Psoas muscle (tissue), 8 donors: ENCODE measurements at places on chromosomes 3 and 15. TPM values are rescaled to one million over a fixed set of nuclear protein-coding genes. Genes with fewer than 3 reads are reported as not detected.
A peak's percentile ranks its signal among the peaks of the same experiment; 100 is the strongest.

GRCh38 chr3:126261037-126261436, 80.7 kb upstream of the ALDH1L1 start:
- DNase-seq = peak; percentile 72

DNA sequence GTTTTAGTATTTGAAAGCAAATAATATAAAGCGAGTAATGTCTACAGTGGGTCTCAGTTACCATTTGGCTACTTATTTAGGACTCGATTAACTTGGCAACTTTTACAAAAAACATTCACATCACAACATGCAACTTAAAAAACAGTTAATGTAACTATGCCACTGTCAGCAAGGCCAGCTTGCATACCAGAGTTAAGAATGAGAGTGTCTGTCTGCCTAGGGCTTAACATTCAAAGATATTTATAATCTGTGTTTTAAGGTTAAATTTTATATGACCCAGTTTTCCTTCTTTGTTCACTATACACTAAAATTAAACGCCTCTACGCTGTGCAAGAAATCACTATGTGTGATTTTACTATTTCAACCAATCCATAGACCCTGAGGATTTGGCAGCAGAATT, 5.2 kb upstream of the CDAN1 start:
- no peak for DNase-seq

DNA sequence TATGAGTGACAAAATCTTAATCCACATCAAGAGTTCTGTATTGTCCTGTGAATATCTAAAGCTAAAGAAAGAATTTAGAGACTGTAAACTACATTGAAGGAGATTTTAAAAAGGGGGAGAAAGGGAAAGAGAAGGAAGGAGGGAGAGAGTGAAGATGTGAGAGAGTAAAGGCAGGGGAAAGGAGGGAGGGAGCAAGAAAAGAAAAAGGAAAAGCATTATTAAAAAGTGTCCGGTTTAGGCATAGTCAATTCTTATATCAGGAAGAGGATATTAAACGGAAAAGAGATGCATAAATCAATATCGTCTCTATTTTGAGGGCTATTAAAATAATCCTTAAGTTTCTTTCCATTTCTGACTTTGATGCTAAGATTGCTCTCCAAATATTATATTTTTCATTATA, 332.1 kb downstream of the ROBO2 start:
- no peak for DNase-seq

- no peak for DNase-seq
Observed at GRCh38 chr3:108292450-108292849, 3.9 kb upstream of the HHLA2 start.

DNA sequence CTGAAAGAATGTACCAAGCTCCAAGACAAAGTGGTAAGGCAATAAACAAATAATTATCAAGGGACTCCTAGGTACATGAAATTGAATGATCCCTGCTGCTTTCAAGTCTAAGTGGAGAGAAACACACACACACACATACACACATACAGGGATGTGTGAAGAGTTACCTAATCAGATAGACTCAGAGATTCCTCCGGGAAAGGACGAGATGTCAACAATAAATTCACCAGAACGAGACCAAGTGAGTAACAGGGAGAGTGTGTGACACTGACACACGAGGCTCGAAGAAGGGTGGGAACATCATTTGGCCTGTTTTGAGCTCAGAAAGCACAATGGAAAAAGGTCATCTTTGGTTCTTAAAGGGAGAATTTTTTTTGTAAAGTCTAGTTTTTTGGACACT, 13.4 kb downstream of the LRIG1 start:
- DNase-seq = no peak

GRCh38 chr3:140832883-140833282, 108.8 kb upstream of the SLC25A36 start:
- no peak for DNase-seq

- DNase-seq = no peak
Observed at GRCh38 chr15:30958219-30958618, 33.2 kb downstream of the MTMR10 start.

- no peak for DNase-seq
Observed at GRCh38 chr3:59786374-59786773, 736.5 kb upstream of the CFAP20DC start.

DNA sequence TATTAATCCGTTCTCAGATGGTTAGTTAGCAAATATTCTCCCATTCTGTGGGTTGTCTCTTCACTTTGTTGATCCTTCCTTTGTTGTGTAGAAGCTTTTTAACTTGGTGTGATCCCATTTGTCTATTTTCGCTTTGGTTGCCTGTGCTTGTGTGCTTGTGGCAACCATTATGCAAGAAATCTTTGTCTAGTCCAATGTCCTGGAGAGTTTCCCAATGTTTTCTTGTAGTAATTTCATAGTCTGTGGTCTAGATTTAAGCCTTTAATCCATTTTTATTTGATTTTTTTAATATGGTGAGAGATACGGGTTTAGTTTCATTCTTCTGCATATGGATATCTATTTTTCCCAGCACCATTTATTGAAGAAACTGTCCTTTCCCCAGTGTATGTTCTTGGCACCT, 59.8 kb downstream of the RASA2 start:
- no peak for DNase-seq

GRCh38 chr3:7423995-7424394, 563.1 kb downstream of the GRM7 start:
- DNase-seq = no peak

- no peak for DNase-seq
Observed at GRCh38 chr3:149314807-149315578, 18.4 kb downstream of the TM4SF18 start.

- no peak for DNase-seq
Observed at GRCh38 chr3:11566916-11567315, 76.8 kb downstream of the VGLL4 start.

- DNase-seq = no peak
Observed at GRCh38 chr3:141934354-141934753, 57.9 kb downstream of the ATP1B3 start.

GRCh38 chr3:143510601-143511000, 337.7 kb downstream of the SLC9A9 start:
- DNase-seq = no peak

- DNase-seq = no peak
Observed at GRCh38 chr15:59321000-59321689, 51.5 kb downstream of the MYO1E start.

DNA sequence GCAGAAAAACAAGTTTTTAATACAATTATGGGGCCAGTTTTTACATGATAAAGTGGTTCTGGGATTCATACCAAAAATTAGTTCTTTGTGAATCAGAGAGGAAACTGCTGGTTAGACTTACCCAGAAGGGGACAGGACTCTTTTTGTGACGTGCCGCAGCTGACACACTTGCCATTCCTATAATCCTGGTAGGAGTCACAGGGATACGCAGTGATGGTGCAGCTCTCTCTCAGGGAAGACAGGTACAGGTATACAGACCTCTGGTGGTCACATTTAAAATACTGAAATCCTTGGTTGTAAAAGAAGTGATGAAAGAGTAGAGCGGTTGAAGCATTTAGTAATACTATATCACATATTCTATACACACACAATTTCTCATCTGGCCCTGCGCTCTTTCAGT, 20.2 kb upstream of the TMEM41A start:
- DNase-seq = no peak

DNA sequence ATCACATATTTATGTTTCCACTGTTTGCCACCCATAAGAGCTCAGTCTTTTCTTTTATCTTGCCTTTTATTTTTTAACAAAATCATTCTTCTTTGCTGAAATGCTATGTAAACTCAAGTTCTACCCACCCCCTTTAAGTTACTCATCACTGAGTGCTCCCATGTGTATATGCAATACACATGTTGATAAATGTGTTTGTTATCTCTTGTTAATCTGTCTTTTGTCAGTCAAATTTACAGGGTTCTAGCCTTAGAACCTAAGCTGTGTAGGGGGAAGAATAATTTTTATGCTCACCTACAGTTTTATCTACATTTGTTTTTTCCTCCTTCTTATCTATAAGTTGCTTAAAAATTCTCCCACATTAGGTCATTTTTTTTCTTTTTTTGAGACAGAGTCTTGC, 1195.9 kb downstream of the ROBO2 start:
- DNase-seq = no peak

DNA sequence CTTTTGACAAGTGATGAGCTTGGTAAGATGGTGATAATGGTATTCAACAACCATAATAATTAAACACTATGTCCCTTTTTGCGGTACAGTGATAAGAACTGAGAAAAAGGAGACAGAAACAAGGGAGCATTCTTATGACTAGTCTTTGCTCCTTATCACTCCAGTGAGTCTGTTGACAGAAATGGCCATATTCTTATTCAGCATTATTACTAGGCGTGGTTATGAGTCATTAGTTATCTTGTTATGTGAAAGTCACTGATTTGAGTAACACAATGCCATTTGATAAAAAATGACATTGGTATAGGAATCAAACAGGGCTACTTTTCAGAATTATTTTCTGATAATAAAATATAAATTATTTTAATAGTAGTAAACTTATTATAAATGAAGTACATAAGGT, 193.5 kb downstream of the C3orf38 start:
- no peak for DNase-seq

The KCNMB2 gene
- not detected for total RNA-seq

The PCOLCE2 gene
- 3.5 TPM for total RNA-seq

The C3orf52 gene
- total RNA-seq = 2.8 TPM

The SLC9C1 gene
- 0.10 TPM for total RNA-seq

The TTLL13 gene
- total RNA-seq = not detected

The STRC gene
- 0.20 TPM for total RNA-seq

The MORC1 gene
- not detected for total RNA-seq

The GOLIM4 gene
- 34.1 TPM for total RNA-seq

The FAM81A gene
- total RNA-seq = 0.34 TPM
